Substantia nigra (tissue), 51 donors: ENCODE measurements at places on chromosomes 12 and 14.
A peak's percentile ranks its signal among the peaks of the same experiment; 100 is the strongest.

DNA sequence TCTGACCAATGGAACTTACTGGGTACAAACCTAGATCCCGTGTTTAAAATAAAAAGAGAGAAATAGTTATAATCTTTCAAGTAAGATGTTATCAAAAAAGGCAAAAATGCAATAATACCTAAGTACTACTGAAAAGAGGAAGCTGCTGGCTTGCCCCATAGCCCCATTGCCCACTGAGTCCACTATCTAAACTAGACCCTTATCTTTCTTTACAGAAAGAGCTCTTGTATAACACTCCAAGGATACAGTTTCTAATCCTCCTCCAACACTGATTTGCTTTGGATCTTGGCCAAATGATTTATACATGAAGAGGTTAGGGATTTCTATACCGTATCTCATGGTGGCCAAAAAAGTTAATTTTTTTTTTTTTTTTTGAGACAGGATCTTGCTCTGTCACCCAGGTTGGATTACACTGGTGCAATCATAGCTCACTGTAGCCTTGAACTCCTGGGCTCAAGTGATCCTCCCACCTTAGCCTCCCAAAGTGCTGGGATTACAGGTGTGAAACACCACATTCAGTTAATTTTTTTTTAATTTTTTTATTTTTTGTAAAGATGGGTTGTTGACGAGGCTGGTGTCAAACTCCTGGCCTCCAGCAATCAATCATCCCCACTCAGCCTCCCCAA lies 2.6 kb downstream of the GXYLT1 start:
- DNase-seq = no peak

DNA sequence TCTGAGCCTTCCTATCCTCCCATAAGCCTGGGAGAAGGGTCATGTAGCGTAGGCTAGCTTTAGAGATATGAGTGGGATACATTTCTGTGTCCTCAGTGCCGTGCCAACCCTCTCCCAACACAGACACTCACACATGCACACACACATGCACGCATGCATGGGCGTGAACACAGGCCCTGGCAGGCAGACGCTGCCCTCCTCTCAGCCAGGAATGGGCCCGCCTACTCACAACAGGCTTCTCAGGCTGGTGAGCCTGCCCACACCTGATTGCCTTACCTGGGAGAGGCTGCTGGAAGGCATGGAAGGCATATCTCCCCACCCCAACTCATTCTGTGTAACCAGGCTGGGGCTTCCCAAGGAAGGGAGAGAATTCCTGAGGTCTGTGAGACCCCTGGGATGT lies 12.8 kb upstream of the ACVR1B start:
- no peak for DNase-seq

- no peak for DNase-seq
Observed at GRCh38 chr12:42490261-42490842, 99.2 kb downstream of the PRICKLE1 start.

DNA sequence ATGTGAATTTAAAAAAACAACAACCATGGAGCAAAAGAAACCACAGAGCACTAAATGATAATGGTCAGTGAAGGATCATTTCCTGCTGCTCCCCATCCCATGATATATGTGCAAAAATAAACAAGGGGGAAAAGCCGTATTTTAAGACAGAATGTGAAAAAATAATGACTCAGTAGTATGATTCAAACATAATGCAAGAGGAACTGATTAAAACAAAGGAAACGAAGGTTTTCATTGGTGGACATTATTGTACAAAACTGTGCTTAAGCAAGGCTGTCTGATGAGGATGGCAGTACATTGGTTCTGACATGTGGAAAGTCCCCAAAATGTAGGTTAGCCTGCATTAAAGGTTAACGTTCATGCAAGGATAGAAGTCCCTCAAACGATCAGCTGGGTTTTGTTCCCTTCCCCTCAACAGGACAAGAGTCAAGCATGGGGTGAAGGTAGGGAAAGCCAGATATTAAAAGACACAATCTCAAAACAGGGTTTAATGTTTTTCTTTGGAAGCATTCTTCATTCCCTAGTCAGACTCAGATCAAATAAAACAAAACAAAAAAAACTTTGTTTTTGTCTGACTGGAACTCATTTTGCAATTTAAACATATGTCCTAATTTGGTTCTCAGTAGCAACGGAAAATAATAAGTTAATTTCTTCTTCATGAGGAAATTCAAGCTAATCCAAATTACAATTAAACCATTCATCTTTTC lies 26.3 kb upstream of the PTGDR start:
- DNase-seq = no peak

DNA sequence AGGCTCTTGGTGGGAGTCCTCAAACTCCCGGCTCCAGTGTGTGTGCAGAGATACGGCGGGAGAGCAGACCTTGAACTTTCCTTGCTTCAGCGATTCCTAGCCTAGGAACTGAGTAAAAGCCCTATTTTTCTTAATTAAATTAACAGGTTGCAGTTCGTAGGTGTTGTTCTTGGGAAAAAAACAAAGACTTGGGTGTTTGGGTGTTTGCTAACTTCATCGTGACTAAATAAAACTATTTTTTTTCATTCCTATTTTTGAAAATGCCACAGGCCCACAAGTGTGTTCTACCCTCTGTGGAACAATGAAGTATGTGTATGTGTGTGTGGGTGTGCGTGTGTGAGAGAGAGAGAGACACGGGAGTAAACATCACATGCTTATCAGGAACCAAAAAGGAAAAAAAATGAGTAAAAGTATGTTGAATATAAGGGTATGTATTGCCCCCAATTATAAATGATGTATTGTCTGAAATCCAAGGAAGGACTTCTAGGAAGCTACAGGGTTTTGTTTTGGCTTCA lies 651 bp downstream of the TMEM117 start:
- DNase-seq = no peak

- no peak for DNase-seq
Observed at GRCh38 chr12:121144416-121144914, 11.8 kb downstream of the P2RX7 start.

GRCh38 chr12:1533602-1534304 lies 60.6 kb downstream of the FBXL14 start:
- no peak for DNase-seq

DNA sequence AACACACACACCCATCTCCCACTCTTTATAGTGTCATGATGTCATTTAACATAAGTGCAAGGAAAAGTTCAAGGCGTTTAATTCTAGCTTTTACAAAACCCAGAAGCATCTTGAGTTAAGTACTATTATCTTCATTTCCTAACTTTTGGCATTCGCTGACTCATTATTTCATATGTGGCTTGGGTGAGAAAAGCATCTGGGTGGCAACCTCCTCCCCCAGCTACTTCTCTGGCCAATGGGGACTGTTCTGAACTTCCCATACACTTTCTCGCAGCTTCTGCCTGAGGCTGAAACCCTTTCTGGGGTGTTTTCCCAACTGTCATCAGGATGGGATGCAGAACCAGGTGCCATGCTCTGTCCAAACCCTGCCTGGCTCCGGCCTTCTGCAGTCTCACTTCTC lies 2.8 kb upstream of the MARK3 start:
- DNase-seq = no peak

- DNase-seq = no peak
Observed at GRCh38 chr12:95763809-95764253, 26.7 kb downstream of the NTN4 start.

GRCh38 chr12:110088936-110089335 lies 35.2 kb upstream of the IFT81 start:
- no peak for DNase-seq

- DNase-seq = no peak
Observed at GRCh38 chr12:45727980-45728629, 1.4 kb upstream of the ARID2 start.

GRCh38 chr14:24196071-24197055 lies 1.1 kb upstream of the TM9SF1 start:
- DNase-seq = no peak

- no peak for DNase-seq
Observed at GRCh38 chr14:91649930-91650329, 82.0 kb downstream of the CATSPERB start.

GRCh38 chr12:45730084-45730347 lies 510 bp downstream of the ARID2 start:
- peak; percentile 46 for DNase-seq

- no peak for DNase-seq
Observed at GRCh38 chr12:105705765-105706164, 375.3 kb downstream of the C12orf75 start.

GRCh38 chr14:75059642-75060041 lies 4.2 kb downstream of the ACYP1 start:
- DNase-seq = no peak
